ENCODE measurements at places on chromosomes 3 and 15.

- no peak for DNase-seq
Observed at GRCh38 chr3:73243740-73244139, 182.3 kb downstream of the EBLN2 start.

DNA sequence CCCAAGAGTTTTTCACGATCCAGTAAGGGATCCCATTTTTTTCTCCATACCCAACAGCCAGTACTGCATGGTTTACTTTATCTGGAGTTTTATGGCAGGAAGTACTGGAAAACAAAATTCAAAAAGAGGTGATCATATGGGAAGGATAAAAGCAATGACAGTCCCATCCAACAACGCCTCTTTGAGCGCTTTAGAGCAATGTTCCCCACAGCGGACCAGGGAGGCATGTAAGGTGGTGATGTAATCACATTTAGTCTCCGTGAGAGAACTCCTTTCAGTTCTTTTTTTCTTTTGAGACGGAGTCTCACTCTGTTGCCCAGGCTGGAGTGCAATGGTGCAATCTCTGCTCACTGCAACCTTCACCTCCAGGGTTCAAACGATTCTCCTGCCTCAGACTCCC, 21.8 kb downstream of the CTSH start:
- DNase-seq: no peak

GRCh38 chr15:70509282-70509662, 254.1 kb downstream of the UACA start:
- no peak for DNase-seq

GRCh38 chr3:9898467-9899241, 4.0 kb upstream of the IL17RE start:
- DNase-seq: no peak

GRCh38 chr3:4859788-4860187, 119.4 kb upstream of the BHLHE40 start:
- DNase-seq: no peak

- peak; percentile 99 for DNase-seq
Observed at GRCh38 chr15:43913026-43913780, 86.4 kb downstream of the WDR76 start.

GRCh38 chr15:94335616-94336015, 104.3 kb downstream of the MCTP2 start:
- peak; percentile 1 for DNase-seq

- no peak for DNase-seq
Observed at GRCh38 chr3:4776980-4777581, 202.2 kb upstream of the BHLHE40 start.

- DNase-seq: no peak
Observed at GRCh38 chr3:75188962-75189361, 475.2 kb upstream of the FRG2C start.

Data from IMR-90 (cell line).